ENCODE measurements at places on chromosomes 13 and 19.

- no peak for DNase-seq
Observed at GRCh38 chr19:33175886-33176669, 18.1 kb upstream of the LRP3 start.

GRCh38 chr19:4444765-4445741 lies 12.5 kb downstream of the UBXN6 start:
- no peak for DNase-seq

DNA sequence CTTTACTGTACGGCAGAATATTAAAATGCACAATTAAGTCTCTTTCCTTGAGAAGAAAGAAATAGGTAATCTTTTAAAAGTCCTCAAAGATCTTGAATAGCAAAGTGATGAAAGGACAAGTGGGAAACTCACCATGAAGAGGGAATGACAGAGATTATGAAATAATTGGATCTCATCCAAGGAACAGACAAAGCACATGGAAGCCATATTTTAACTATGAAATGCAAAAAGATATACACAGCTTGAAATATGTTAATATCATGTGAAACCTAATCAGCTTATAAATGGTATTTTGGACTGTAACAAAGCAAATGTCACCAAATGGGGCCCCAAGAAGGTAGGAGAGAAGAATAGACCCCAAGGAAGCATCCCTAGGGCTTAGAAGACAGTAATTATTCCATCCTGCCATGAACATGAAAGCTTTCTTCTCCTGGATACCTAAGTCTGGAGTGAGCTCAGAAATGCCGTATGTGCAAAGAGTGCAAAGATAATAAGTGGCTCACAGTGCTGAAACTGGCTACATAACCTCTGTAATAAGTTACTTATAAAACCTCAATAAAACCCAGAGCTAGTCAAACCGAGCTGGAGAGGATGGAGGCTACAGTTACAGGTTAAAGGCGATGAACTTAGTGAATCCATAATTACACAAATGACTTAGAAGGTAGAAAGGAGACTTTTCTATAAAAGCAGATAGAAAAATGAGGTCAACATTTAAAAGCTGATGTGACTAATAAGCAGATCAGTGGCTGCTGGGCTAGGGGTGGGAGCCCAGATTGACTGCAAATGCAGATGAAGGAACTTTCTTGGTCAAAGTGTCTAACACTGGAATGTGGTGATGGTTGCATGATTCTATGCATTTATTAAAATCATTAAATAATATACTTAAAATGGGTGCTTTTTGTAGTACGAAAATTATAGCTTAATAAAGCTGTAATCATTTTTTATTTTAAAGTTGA lies 34.4 kb downstream of the DCLK1 start:
- DNase-seq = no peak

DNA sequence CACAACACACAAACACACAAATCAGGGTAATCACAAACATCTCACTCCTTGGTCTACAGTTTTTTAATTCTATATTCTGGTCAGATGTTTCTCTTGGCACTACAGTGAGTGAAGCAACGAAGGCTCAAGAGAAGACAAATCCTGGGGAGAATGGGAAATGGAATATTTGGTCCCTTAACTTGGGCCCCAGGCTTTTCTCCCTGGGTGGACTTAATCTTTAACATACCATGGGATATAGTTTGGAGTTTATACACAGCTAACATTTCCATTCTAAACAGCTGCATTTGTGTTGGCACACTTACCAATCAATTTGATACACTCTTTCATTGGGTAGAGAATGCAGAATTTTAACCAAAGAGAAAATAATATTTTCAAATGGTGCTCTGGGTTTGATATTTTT lies 1132.6 kb upstream of the SLC10A2 start:
- no peak for DNase-seq

GRCh38 chr19:35032356-35032865 lies 2.1 kb downstream of the SCN1B start:
- no peak for DNase-seq

DNA sequence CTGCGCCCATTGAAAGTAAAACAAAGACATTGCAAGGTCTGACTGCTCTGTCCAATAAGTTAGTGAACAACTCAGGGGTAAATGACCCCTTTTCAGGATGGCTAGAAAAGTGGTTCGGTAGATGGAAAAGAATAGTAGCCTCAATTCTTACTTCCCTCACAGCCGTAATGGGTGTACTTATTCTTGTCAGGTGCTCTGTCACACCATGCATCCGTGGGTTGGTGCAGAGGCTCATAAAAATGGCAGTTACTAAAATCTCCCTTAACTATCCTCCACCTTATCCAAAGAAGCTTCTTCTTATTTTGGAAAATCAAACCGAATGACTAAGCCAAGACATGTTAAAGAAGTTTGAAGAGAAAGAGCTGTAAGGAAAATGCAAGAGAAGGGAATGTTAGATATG lies 31.4 kb upstream of the ZNF83 start:
- DNase-seq = no peak

GRCh38 chr19:54456423-54457373 lies 6.9 kb downstream of the LENG9 start:
- DNase-seq = no peak

DNA sequence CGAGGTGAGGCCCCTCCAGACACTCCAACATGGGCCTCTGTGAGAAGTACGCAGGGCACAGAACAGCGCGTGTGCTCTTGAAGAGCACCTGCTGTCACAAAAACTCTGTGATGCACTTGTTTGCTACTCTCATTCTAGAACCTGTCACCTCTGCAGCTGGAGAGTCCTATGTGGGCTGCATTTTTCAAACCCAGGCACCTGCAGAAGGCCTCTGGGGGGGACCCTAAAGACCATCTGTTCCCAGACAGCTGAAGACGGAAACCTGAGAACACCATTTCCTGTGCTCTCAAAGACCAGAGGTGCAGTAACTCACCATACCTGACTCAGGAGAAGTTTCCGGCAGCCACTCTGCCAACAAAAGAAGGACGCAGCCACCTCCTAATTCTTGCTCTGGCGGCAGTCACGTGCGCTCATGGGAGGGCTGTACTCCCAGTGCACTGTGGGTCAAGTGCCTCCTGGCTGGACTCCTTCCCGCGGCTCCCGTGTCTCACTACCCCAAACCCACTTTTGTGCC lies 28.1 kb downstream of the RANBP3 start:
- DNase-seq = peak; percentile 78

DNA sequence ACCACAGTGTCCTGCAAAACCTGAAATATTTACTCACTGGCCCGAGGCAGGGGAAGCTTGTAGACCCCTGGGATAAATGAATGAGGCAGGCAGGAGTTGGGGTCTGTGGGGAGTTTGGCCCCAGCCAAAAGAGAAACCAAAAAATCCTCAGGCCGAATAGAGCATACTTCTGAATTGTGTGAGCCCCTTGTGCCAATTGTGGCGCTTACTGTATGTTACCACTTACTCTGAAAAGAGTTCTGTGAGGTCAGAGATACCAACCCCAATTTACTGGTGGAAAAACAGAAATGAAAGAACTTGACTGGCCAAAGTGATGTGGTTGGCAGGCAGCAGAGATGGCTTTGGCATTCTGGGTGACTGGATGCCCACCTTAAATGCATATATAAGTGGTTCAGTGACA lies 6.9 kb downstream of the CARM1 start:
- no peak for DNase-seq

DNA sequence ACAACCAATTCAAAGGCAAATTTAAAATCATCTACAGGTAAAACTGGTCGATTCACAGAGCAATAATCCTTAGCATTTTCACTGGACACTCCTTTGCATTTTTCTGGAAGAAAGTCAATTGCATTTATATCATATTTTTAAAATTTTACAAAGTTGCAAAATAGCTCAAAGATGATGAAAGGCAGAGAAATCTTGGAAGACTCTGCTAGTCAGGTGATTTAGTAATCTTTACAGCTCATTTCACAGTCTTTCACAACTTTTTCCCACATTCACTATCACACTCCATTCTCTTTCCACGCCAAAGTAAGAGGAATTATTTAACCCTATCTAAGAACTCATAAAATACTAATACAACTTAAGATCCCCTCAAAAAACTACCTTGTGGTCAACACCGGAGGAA lies 1063.8 kb downstream of the EFNB2 start:
- DNase-seq = no peak

- no peak for DNase-seq
Observed at GRCh38 chr13:114263578-114263977, 17.8 kb upstream of the UPF3A start.

DNA sequence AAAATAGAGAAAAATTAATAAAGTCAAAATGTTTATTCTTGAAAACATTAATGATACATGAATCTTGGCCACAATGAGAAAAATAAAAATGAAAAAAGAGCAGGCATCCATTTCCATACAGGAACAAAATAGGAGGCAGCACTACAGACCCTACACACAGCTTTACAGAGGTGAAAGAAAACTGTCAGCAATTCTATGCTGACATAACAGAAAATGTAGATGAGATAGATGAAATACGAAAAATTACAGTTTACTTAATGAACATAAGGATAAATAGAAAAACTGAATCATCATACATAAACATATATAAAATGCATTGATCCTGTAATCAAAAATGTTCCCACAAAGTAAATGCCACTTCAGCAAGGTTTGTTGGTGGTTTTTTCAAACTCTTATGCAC lies 5.6 kb downstream of the LILRB4 start:
- DNase-seq = no peak

GRCh38 chr13:76865996-76866503 lies 20.2 kb downstream of the KCTD12 start:
- no peak for DNase-seq

- DNase-seq = no peak
Observed at GRCh38 chr19:18671303-18672043, 12.0 kb upstream of the CRTC1 start.

GRCh38 chr19:42252365-42253244 lies 2.3 kb downstream of the ERF start:
- no peak for DNase-seq

- no peak for DNase-seq
Observed at GRCh38 chr13:59665732-59666131, 498.0 kb downstream of the DIAPH3 start.

DNA sequence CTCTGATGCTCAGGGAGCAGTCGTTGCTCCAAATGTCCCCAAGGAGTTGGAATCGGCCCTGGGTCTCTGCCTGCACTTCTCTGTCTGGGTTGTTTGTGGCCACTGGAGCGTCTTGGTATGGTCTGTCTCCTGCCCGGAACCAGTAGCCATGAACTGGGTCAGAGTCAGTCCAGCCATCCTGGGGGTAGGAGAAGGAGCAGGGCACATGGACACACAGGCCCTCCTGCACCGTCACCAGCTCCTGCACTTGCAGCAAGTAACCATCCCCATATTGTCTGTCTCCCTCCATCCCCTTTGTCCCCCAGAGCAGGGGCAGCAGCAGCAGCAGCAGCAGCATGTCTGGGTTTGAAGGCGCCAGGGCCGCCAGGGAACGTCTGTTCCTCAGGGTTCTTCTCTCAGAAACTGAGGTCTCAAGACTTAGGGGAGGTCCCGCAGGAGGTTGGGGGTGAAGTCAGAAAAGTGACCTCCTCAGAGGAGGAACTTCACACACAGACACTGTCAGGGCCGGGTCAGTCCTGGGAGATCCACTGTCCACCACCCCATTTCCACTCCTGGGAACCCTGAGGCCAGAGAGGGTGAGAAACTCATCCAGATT lies at the start of gene SIGLEC8:
Gene SIGLEC8, minus strand, starts transcription at position 404 of the 595 bp plus-strand sequence. Its CDS starts 67 bp downstream, at position 337.
- no peak for DNase-seq
